GM03348 (cell line): ENCODE measurements at places on chromosomes 12 and 14.
A peak's percentile ranks its signal among the peaks of the same experiment; 100 is the strongest.

- DNase-seq = no peak
Observed at GRCh38 chr12:65125247-65125646, 4.1 kb upstream of the WIF1 start.

DNA sequence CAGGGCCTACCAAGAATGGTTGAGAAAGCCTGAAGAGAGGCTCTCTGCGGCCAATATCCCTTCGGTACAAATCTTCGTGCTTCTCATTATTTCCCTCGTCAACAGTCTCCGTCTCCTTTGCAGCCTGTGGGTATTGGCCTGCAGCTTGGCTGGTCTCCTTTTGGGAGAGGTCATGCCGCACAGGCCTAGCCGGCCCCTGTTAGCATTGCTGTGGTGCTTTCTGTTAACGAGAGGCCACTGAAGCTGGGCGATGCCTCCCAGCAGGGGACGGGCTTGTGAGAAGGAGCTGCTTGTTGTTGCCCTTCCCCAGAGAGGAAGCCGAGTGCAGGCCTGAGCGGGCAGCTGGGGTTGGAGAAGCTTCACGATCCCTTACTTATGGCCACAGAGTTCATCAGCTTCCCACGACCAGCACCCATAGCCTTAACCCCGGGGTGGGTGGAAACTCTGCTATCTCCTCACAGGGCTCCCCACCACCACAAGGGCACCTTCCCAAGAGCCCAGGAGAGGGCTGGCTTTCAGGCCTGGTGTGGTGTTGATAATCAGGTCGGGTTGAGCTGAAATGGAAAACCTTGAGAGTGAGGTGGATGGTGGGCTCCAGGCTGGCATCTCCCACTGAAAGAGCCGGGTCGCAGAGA lies 228.6 kb downstream of the ZFP36L1 start:
- DNase-seq = no peak

DNA sequence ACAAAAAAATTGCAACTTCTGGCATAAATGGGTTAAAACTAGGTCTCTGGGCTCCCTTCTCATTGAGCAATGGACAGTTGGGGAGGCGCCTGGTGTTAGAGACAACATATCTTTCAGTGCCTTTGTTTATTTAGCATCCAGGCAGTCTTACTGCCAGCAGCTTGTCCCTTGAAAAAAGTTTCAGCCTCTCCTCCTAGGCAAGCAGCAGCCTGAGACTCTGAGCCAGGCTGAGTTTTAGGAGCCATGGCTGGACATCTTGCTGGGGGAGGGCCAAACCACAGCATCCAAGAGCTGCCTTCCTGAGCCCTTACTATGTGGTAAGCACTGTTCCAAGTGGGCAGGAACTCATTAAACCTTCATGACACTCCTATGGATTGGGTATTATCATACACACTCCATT lies 10.1 kb upstream of the JDP2 start:
- DNase-seq = peak; percentile 70

DNA sequence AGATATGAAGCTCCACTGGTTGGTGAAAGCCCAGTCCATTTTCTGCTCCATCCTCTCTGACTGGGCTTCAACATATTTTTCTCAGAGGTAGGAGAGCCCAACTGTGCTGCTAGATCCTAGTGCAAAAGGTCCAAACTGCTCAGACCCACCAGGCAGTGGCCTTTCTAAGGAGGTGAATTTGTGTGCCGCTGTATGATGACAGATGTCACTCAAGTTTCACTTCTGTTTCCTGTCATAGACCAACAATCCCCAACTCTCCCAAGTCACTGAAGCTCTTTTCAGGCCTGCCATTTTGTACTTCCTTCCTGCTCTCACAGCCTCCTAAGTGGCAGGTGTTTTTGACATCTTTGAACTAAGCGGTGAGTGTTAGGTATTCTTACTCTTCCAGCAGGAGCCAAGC lies 16.4 kb upstream of the RNASE4 start:
- DNase-seq = no peak

DNA sequence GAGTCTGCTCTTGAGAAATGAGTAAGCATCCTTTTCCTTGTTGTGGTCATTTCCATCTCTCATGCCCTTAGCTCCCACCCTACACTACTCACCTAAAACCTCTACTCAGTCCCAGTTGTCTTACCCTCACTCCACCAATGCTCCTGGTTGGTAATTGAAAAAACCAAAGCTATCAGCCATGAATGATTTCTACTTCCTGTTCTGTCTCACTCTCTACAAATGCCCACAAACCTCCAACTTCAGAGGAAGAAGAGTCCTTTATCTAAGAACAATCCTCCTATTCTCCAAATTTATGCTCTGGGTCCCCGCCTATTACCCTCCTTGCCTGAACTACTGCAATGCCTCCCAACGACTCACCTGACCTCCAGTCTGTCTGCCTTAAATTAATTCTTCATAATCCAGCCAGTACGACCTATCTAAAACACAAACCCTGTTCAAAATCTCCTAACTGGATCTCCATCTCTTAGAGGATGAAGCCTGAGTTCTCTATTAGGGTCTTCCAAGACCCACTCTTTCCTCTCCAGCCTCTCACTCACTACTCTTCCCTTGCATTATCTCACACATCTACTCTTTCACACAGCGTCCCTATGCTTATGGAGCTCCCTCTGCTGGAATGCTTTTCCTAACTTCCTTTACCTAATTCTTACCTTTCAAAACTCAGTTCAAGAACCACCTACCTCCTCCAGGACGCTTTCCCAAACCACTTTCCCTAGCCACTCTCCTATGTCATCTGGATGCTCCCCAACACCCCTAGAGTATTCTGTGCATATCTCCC lies 2.2 kb downstream of the DHRS1 start:
- DNase-seq = no peak

DNA sequence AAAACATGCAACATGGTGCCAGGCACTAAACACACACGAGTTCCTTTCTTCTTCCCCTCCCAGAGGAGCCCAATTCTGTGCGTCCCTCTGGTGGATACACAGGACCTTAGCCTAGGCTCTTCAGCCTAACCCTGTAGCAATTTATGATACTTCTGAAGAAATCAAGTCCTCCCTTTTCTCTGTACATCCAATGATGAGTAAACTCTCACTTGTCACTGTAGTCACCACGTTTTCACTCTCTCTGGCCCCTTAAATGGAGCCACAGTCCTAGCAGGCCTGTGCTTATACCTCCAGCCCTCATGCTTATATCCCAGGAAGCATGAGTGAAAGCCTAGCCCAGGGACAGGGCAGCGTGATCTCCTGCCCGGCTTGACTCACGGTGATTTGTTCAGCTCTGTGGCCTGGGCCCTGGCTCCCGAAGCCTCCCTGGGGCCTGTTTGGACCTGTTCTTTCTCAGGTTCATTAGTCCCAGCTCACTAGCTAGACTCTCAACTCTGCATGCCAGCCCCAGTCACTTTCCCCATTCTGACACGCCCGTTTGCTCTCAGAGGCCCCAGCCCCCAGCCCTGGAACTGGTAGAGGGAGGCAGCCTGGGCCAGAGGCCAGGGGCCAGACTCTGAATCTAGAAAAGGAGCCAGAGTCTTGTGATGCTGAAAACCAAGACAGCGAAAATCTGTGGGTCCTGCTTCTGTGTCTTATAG lies 24.1 kb upstream of the PLEKHG3 start:
- DNase-seq = peak; percentile 36

DNA sequence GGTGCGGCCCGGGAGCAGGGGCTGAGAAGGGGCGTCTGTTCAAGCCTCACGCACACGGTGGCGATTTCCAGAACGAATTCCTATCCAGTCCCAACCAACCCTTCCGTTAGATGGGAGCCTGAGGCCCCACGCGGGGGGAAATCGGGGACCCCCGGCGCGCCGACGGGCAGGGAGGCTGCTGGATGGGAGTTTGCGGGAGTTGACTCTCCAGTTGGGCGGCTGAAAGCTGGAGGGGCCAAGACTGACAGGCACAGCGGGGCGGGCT lies 9.8 kb downstream of the EXOC3L4 start:
- DNase-seq = no peak

DNA sequence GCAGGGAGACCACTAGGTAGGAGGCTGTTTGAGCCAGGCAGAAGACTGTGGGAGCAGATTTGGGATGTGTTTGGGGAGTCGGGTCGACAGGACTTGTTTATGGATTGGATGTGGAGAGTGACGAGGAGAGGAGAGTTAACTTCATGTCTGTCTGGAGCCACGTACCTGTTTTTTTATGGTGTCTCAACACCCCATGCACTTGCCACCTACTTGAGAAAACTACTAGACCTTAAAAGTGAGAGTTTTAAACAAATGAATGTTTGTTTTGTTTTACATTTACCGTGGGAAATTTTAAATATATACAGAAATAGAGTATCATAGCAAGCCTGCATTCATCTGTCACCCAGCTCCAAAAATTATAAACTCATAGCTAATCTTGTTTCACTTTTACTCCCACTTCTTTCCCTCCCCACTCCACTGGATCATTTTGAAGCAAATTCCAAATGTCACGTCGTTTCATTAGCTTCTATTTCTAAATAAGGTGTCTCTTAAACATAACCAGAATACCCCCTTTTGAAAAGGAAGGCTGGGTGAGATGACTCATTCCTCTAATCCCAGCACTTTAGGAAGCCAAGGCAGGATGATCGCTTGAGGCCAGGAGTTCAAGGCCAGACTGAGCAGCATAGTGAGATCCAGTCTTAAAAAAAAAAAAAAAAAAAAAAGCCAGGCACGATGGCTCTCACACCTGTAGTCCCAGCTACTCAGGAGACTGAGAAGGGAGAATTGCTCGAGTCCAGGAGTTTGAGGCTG lies 136.2 kb downstream of the ANO6 start:
- DNase-seq = no peak

DNA sequence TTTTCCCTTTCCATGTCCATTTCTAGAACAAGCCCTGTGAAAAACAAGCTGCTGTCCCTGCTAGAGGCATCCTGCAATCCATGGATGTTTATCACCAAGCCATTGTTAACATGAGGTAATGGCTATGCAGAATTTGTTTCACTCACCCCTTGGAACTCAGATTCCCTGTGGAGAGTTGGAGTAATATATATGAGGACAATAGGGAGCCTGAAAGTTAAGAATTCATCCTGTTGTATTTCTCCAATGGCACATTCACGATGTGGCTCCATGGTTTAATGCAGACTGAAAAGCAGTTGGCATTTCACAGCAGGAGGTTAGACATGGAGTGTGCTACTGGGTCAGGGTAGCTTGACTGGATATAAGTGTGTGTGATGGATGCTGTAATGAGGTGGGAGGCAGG lies 32.4 kb downstream of the GPR65 start:
- no peak for DNase-seq

- no peak for DNase-seq
Observed at GRCh38 chr12:46071335-46071734, 81.0 kb upstream of the SCAF11 start.

DNA sequence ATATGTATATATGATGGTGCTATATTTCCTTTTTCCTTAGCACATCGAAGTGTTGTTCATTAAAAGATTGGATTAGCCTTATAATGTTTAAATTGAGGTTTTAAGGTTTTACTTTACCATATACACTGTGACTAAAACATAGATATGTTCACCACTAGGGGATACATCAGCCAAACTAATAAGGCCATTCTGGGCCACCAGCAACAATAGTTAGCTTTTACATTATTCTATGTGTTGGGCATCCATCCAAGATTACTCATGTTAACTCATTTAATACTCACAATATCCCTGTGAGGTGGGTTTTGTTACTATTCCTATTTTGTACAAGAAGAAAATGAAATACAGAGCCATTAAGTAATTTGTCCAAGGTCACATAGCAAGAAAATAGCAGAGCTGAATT lies 202.6 kb upstream of the AVPR1A start:
- no peak for DNase-seq

DNA sequence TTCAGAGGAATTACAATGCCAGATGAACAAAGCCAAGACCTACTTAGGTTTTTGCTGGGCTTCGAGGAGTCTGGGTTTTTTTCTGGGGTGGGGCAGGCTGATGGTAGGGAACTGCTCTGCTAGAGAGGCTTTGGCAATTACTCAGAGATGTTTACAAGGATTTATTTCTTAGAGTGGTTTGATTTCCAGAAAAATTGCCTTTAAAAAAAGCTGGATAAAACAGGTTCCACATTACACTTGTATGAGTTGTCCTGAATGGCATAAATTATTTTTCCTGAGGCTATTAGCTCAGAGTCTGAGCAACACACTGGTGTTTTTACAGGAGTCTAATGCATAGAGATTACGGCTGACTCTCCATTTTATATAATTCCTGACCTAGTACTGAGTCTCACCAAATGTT lies 118.5 kb upstream of the FRMD6 start:
- DNase-seq = peak; percentile 60
